ENCODE measurements at places on chromosomes 12 and 14.
A peak's percentile ranks its signal among the peaks of the same experiment; 100 is the strongest.

DNA sequence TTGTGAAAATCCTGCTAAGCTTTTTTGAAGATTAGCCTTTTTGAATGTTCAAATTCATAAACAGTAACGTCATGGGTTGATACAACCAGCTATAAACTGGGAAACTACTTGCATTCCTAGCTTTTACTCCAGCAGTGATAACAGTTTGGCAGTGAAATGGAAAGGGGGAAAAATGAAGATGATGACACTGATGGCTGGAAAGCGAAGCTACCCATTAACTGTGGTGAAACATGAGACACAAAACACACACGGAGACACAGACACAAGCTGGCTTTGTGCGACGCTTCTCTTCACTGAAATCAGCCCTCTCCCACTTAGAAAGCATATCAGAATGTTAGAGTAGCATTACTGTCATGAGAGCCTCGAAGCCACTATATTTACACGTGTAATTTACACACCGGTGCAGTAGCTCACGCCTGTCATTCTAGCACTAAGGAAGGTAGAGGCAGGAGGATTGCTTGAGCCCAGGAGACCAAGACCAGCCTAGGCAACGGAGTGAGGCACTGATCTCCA is 15.7 kb downstream of the VPS37B start:
- no peak for DNase-seq

GRCh38 chr14:42378274-42378673 is 771.6 kb downstream of the LRFN5 start:
- no peak for DNase-seq

GRCh38 chr12:57372233-57372632 is 58.6 kb downstream of the R3HDM2 start:
- no peak for DNase-seq

- DNase-seq = peak; percentile 92
Measured at GRCh38 chr12:6867413-6868210, at the start of gene TPI1. Gene TPI1, plus strand, starts transcription at chr12:6867531. Its CDS starts 36 bp downstream, at chr12:6867567.

- DNase-seq = no peak
Measured at GRCh38 chr12:58347691-58348090, 406.3 kb downstream of the ATP23 start.

DNA sequence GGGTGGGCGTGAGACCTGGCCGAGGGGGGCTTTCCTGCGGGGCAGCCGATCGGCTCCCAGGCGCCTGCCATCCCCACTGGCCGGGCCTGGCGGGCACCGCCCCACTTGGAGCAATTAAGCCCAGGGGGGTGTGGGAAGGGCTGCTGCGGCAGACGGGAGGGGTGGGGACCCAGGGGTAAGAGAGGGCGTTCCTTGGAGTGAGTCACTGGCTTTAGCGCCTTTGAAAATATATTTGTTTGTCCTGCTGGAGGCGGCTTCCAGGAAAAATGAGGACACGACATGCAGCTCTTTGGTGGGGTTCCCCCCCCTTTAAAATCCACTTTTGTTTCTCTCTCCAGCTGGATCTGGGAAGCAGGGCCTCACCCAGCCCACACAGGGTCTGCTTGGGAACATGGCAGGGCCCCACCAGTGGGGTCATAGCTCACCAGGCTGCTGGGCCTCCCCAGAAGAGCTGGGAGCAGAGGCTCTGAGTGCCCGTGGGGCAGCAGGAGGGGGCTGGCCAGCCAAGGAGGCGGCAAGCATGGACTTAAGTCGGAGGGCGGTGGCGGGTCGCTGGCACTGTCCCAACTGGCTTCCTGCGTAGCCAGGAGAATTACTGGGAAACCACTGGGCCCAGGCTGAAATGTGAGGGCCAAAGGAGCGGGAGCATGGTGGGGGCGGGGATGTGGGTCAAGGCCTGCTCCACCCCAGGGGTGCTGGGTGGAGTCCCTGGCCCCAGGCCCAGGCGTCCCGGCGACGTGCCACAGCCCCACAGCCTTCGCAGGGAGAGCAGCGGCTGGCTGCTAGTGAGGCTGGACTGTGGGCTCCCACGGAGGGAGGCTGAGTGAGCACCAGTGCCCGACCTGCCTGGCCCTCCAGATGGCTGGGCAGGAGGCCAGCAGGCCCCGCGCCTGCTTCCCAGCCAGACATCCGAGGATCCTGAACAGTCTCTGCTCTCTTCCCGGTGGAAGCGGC is 128.0 kb downstream of the RFLNA start:
- DNase-seq = peak; percentile 91

GRCh38 chr14:51335531-51335930 is 95.5 kb downstream of the TMX1 start:
- DNase-seq = no peak

- no peak for DNase-seq
Measured at GRCh38 chr12:40921563-40922163, 229.4 kb downstream of the CNTN1 start.

GRCh38 chr12:60415351-60415750 is 819.5 kb downstream of the SLC16A7 start:
- no peak for DNase-seq

- DNase-seq = no peak
Measured at GRCh38 chr14:65723348-65723747, 310.8 kb downstream of the FUT8 start.

DNA sequence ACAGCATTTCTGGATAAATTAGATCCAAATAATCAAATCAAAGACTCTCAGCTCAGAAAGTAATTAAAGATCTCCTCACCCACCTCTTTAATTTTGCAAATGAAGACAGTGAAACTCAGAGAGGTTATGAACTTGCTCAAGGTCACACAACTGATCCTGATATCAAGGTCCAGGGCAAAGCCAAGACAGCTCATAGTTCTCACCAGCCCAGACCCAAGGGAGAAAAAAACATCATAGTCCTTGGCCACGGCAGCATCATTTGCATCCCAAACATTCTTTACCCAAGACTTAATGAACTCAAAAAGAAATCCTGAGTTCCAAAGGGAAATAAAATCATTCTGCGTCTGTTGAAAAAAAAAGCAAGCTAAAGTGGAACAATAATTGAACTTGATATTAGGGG is 112.1 kb downstream of the DAD1 start:
- no peak for DNase-seq

- DNase-seq = no peak
Measured at GRCh38 chr14:30995689-30996088, 29.8 kb upstream of the AP4S1 start.

DNA sequence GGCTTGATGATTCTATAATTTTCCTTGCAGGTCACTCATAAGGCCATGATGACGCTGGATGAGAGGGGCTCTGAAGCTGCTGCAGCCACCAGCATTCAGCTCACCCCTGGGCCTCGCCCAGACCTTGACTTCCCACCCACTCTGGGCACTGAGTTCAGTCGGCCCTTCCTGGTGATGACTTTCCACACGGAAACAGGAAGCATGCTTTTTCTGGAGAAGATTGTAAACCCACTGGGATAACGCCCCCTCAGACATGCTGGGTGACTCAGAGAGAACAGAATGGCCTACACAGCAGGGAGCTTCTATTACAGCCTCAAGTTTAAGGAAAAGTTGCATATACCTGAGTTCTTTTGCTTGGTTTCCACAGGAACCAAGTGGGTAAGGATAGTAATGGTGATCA is 34.3 kb downstream of the SERPINA3 start:
- DNase-seq = peak; percentile 11

- no peak for DNase-seq
Measured at GRCh38 chr14:70416338-70416724, 559 bp downstream of the SYNJ2BP start.

- peak; percentile 46 for DNase-seq
Measured at GRCh38 chr12:99984271-99985128, at the start of gene ANKS1B. Gene ANKS1B, minus strand, starts transcription at chr12:99984936. Its CDS starts 699 bp downstream, at chr12:99984237.
